Occipital lobe (tissue), 3 donors: ENCODE measurements at places on chromosomes 6 and 20. TPM values are rescaled to one million over a fixed set of nuclear protein-coding genes. Genes with fewer than 3 reads are reported as not detected.

Gene VTA1
- total RNA-seq: 114 TPM

Gene HLA-DQB2
- not detected for total RNA-seq

Gene PPP1R16B
- 12.9 TPM for total RNA-seq

Gene TNFRSF21
- total RNA-seq: 42.6 TPM

Gene GSTA2
- not detected for total RNA-seq

Gene GLP1R
- total RNA-seq: not detected

Gene FRMD1
- not detected for total RNA-seq

Gene LGSN
- total RNA-seq: 0.47 TPM

- DNase-seq: no peak
Observed at GRCh38 chr6:82589509-82590206, 226.0 kb downstream of the TPBG start.

DNA sequence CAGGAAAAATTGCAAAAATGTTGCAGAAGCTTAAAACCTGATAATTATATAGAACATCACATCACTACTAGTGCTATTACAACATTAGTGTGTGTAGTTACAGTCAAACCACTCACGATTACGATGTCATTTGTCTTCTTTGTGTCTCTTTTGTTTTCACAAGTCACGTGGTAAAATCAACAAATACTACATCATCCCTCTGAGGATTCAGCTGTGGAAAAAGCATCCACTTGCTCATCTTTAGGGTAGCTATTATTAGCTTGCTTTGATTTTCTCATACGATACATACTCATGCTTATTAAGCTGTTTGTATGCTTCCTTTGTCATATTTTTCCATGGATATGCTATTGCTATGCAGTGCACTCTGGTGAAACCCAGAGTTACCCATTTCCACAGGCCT is 22.2 kb upstream of the ATXN1 start:
- no peak for DNase-seq

DNA sequence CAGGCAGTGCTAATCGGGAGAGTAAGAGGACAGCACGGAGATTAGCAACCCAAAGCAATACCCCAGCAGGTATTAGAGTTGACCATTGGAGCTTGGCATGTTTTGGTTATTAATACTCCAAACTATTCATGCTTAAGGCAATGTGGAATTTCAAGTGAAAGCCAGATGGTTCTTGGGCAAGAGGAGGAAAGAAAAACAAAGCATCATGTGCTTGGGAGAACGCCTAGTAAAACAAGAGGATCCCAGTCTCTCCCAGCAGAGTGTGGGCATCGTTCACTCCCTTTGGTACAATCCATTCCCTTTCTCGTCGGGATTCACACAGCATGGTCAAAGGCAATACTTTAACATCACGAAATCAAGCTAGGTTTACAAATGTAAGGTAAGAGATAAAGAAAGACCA is 349.8 kb downstream of the PRKN start:
- no peak for DNase-seq

- no peak for DNase-seq
Observed at GRCh38 chr20:1896484-1897258, 1.5 kb downstream of the SIRPA start.

DNA sequence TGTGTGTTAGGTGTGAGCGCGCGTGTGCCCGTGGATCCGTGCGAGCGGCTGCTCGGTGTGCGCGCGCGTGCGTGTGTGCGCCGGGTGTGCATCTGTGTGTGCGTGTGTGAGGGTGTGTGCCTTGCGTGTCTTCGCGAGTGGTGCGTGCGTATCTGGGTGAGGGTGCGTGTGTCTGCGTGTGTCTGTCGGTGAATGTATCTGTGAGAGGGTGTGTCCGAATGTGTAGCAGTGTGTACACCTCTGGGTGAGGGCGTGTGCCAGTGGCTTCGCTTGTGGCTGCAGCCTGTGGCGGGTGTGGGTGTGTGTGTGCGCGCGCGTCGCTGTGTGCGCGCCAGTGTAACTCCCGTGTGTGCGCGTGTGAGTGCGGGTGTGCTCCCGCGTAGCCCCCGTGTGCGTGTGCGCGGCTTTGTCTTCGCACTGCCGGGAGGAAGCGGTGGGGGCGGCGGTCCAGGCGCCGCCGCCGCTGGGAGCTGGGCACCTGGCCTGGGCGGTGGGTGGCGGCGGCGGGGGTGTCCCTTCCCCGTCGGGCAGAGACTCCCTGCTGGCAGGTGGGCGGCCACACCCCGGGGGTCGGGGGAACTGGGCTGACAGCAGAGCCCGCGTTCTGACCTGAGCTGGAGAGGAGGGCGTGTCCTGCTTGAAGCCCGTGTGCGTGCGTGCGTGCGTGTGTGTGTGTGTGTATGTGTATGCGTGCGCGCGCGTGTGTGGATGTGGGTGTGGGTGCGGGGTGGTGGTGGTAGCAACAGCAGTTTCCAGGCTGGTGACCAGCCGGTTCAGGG is 61.3 kb upstream of the EPB41L1 start:
- peak; percentile 32 for DNase-seq

GRCh38 chr20:62711703-62712101 is 3.1 kb downstream of the NTSR1 start:
- DNase-seq: no peak

GRCh38 chr6:158688860-158689259 is 39.0 kb downstream of the SYTL3 start:
- DNase-seq: no peak

- DNase-seq: no peak
Observed at GRCh38 chr6:170405311-170405975, 98.9 kb downstream of the FAM120B start.

DNA sequence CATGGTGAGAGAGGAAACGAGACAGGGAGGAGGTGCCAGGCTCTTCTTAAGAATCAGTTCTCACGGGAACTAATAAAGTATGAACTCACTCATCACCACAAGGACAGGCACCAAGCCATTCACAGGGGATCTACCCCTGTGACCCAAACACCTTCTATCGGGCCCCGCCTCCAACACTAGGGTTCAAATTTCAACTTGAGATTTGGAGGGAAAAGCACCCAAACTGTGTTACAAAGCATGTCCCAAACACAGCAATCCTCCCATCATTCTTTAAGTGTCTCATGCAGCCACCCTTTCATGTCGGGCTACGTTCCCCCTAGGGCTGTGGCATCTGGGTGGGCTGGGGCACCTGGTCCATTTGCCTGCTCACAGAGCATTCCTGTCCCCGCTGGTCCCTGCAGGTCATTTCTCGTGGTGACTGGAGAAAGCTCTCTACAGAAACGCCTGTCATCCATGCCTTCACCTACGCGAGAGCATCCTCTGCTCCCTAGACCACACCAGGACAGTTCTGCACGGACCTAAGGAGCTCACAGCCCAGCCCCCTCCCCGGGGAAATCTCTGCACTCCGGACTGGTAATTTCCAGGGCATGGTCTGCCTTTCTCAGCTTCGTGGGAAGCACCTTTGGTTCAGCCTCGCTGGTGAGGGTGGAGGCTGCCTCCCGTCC is 79.6 kb downstream of the TTLL2 start:
- no peak for DNase-seq

GRCh38 chr20:17752459-17752858 is 52.7 kb downstream of the BANF2 start:
- DNase-seq: no peak

DNA sequence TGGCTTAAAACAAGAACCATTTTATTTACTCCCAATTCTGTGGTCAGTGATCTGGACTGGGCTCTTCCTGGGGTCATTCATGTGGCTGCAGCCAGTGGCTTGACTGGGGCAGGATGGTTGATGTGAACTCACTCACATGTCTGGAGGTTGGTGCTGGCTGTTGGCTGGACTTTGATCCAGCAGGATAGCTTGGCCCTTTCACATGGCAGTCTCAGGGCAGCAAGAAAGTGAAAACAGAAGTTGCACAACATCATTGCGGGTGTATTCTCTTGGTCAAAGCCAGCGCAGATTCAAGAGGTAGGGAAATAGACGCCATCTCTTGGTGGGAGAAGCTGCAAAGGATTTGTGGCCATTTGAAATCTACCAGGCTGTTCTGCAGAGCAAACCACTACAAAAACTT is 77.2 kb downstream of the MDGA1 start:
- no peak for DNase-seq

GRCh38 chr6:149935246-149935645 is 6.6 kb upstream of the ULBP2 start:
- DNase-seq: no peak

GRCh38 chr20:50428097-50428828 is 81.9 kb upstream of the PTPN1 start:
- DNase-seq: no peak

- no peak for DNase-seq
Observed at GRCh38 chr6:133241086-133241900, at the start of gene EYA4. Gene EYA4 (plus strand): TSS chr6:133241357. CDS start chr6:133274781, 33,424 bp downstream.

DNA sequence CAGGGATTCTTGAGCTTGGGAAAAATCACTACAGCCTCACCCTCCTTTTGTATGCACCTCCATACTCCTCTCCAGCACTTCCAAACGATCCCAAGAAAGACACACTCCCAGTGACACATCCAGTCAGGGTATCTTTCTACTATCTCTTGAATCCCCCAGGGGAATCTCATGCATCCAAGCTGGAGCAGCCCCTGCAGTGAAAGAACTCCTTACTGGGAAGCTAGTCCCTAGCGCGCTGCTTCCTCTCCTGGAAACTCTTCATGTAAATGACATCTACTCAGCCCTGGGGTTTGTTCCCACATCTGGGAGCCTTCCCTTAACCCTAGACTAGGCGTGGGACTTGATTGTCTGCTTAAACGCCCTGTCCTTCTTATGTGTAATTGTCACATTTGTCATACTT is 329.1 kb upstream of the QKI start:
- DNase-seq: no peak

DNA sequence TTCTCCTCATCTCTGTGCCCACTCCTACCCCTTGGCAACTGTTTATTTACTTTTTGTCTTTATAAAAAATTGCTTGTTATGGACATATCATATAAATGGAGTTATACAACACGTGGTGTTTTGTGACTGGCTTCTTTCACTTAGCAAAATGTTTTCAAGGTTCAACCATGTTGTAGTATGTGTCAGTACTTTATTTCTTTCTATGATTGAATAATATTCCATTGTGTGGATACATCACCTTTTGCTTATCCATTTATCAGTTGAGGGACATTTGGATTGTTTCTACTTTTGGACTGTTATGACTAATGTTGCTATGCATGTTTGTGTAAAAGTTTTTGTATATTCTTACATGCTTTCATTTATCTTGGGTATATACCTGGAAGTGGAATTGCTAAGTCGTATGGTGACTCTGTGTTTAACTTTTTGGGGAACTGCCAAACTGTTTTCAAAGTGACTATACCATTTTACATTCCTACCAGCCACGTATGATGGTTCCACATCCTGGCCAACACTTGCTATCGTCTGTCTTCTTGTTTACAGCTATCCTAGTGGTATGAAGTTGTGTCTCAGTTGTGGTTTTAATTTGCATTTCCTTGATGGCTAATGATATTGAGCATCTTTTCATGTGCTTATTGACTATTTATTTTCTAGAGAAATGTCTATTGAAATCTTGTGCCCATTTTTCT is 84.4 kb downstream of the SLX4IP start:
- DNase-seq: no peak

- no peak for DNase-seq
Observed at GRCh38 chr6:25025919-25026301, 90.2 kb upstream of the RIPOR2 start.

GRCh38 chr20:24911461-24911860 is 37.6 kb upstream of the CST7 start:
- no peak for DNase-seq

DNA sequence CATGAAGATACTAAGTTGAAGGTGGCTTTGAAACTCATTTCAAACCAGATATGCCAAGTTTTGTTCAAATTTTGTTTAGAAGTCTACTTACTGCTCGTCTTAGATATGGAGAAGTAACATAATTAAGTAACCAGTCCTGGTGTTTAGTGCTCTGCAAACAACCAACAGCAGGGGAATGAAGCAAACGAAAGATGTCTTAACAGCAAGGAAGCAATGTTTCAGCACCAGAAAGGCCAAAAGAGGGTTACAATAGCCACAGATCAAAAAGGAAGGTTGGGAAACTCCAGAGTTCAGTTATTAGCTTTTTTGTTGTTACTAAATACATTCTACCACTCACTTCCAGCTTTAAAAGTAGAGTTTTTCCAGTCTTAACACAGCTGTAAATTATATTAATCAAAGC is 45.1 kb downstream of the LHFPL5 start:
- DNase-seq: no peak

- no peak for DNase-seq
Observed at GRCh38 chr6:35719830-35720733, 16.8 kb upstream of the ARMC12 start.

GRCh38 chr6:158142789-158143188 is 25.3 kb downstream of the SERAC1 start:
- no peak for DNase-seq

DNA sequence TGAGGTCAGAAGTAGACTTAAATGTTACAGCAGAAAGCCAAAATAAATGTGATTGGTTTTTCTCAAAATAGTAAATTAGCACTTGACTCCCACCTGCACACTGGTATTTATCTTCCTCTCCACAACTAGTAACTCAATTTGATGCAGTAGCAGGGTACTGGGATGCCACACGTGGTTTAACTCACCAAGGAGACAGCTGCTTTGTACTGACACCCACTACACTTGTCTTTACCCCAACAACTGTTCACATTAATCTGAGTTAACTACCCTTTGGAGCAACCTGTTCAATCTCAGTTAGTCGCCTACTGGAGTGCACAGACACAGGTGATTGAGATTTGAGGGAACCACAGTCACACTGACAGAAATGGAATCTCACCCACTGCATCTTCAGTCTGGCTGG is 242.1 kb downstream of the PRKN start:
- no peak for DNase-seq

DNA sequence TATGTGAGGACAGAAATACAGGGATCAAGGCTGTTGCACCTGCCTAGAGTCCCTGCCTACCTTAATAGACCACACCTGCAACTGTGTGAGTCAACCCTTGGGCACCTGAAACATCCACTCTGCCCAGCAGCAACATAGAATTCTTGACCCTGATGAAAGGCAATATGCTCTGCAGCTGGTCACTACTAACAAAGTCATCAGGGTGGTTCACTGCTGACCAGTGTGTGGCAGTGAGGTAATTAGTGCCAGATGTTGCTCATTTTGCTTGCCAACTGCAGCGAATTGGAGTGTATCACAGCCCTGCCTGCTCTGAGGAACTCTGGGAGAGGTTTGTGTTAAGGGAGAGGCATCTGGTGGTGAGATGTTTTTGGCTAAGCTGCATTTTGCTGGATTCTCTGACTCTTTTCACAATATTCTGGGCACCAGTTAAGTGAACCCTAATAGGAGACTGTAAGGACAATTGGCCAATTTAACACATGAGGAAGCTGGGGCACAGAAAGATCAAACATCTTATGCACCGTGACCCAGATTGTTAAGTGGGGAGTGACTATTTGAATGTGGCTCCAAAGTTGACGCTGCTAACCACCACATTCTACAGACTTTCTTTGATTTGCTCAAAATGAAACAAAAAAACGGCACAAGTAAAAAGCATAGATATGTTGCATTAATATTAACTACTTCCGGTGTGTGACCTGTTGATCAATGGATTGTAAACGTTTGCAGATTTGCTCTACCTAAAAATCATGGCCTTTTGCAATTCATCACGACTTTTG is 61.9 kb upstream of the OPRM1 start:
- DNase-seq: no peak
